Activated T-helper 1 cell treated with anti-CD3 and anti-CD28 coated beads, Interleukin-2, amount 50 U/mL, for 16 hours (primary cell): ENCODE measurements at places on chromosomes 3 and 15.

DNA sequence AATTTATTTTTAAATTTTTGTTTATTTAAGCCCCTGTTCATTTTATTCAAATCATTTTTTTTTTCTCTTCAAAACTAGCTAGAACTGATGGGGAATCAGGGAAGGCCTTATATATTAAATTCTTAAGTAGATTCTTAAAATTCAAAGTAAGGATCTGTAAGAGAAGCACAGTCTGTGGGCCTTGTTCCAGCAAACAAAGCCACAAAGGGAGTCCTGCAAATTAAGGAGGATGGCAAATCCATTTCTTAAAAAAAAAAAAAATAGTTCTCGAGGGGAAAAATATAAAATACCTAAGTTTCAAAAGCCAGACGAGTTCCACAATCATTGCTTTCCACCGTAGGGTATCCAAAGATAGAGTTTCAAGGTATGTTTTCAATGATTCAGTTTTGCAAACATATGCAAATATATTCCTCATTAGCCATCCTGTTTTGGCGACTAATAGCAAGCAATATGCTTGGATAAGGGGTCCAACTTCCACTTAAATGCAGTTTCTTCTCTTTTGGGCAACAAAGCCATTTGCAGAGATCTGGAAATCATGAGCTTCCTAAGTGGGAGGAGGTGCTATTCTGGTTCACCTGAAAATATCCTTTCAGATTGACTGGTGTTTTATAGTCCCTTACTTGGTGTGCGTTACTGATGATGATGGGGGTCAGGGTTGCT lies 46.8 kb downstream of the CDIN1 start:
- no peak for DNase-seq

DNA sequence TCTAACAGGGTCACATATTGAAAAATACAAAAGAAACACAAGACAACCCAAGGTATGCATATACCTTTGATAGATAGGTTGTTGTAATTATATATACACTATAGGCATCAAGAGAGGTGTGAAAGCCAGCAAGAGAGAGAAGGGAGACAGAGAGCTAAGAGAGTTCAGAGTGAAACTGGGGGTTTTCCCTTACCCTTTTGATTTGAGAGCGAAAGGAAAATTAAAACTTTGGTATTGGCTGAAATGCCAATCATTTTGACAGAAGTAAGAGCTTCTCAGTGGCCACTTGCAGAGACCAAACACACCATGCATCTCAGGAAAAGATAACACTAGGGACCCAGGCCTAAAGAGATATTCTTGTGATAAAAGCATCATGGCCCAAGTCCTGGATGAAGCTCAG lies 183.6 kb downstream of the SHOX2 start:
- no peak for DNase-seq

- no peak for DNase-seq
Measured at GRCh38 chr15:101009176-101009575, 90.0 kb downstream of the LRRK1 start.

DNA sequence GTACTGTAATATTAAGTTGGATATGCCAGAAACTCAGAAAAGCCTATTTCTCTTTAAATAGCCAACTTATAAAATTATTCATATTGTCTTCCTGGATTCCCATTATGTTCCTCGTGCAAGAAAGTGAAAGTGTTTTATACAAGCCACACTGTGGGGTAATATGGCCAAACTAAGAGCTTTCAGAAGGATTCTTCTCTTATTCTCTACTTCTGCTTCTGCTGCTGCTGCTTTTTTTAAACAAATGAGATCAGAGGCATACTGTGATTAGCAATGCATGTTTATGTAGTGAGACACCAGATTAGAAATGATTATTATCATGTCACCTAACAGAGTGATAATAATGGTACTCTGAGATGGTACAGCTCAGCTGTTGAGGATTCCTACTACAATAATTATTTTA lies 1026.5 kb upstream of the CFAP20DC start:
- no peak for DNase-seq

DNA sequence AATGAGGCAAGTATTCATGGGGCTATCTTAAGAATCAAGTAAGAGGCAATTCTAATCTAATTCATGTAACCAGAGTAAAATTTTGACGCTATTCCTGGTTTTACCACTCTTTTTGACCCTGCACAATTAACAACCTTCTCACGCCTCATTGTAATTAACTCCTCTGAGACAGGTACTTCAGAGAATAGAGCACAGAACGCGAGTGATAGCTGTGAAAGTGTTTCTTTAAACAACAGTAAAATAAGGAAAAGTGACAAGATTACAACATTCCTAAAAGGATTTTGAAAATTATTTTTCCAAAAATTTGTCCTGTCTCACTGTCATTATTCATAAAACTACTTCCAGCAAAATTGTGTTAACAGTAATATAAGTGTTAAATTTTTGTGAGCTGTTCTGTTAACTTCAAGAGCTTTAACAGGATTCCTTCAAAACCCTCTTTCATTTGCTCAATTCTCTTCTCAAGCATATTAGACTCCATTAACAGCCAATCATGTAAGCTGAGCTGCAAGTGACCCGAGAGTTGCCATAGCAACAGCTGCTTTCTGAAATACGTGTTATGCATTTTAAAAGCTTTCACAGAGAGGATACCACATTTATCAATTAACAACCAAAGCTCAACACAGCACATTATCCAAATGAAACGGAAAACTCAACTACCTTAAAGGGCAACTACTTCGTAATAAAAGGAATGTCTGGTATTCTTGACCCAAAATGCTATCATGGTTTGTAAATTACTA lies 93.1 kb downstream of the STAG1 start:
- no peak for DNase-seq

- DNase-seq = no peak
Measured at GRCh38 chr3:58521917-58522631, 14.9 kb downstream of the ACOX2 start.

GRCh38 chr3:49681543-49681942 lies 7.4 kb downstream of the APEH start:
- no peak for DNase-seq

- DNase-seq = no peak
Measured at GRCh38 chr3:66662894-66663293, 162.1 kb upstream of the LRIG1 start.

- no peak for DNase-seq
Measured at GRCh38 chr15:26394801-26395200, 378.1 kb downstream of the GABRB3 start.

DNA sequence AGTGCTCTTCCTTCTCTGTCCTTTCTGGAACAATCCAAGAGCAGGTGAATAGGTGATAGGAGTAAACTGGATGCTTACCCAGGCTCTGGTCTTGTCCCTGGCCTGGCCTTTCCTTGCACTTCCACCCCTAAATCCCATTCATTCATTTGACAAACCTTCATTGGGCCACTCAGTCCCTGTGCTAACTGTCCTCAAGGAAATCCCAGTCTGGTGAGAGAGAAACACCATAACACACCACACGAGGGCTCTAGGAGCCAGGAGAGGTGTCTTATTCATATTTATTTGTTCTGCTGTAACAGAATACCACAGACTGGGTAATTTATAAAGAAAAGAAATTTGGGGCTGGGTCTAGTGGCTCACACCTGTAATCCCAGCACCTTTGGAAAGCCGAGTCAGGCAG lies 22.8 kb downstream of the EFCC1 start:
- no peak for DNase-seq
